Fibroblast of skin of scalp (primary cell): ENCODE measurements at places on chromosomes 4 and X.

GRCh38 chrX:103531002-103531401 is 11.7 kb upstream of the RAB40A start:
- peak; percentile 91 for DNase-seq

DNA sequence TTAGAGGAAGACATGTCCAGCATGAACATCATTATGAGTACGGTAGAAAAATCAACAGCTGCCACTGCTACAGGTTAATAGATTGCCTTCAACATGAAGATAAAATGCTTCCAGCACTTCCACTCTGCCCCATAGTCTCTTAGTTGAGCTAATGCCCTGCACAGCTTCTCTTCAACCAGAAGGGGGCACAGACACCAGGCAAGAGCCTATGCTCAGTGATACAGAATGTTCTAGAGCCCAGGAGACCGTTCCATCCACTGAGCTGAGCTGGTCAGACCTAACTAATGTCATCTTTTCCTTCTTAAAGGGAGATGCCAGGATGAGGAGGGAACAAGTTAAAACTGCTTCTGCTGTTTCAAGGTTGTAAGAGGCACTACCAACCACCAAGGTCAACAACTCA is 42.2 kb downstream of the SMIM10L2A start:
- DNase-seq: peak; percentile 2

GRCh38 chr4:13988353-13989305 is 361.1 kb upstream of the BOD1L1 start:
- peak; percentile 97 for DNase-seq

DNA sequence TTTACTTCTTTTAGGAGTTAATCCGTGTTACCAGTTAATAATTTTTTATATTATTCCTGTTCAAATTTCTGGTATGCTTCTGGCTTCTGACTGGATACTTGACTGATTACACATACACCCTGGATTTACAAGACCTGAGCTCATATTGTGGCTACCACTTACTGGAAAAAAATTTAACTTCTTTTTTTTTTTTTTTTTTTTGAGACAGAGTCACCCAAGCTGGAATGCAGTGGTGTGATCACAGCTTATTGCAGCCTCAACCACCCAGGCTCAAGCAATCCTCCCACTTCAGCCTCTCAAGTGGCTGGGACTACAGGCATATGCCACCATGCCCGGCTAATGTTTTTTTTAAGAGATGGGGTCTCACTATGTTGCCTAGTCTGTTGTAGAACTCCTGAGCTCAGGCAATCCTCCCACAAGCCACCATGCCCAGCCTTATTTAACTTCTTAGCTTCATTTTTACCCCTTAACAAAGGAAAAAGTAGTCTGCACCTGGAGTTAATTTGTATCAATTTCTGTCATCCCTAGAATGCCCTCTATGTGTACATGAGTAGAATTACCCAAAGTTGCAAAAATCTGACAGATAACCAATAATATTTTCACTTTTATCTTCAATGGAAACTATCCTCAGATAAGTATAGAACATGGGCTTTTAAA is 50.3 kb downstream of the TMEM165 start:
- peak; percentile 88 for DNase-seq

- DNase-seq: peak; percentile 66
These were observed 92.7 kb downstream of the CBLL2 start for GRCh38 chrX:22365460-22365859.

DNA sequence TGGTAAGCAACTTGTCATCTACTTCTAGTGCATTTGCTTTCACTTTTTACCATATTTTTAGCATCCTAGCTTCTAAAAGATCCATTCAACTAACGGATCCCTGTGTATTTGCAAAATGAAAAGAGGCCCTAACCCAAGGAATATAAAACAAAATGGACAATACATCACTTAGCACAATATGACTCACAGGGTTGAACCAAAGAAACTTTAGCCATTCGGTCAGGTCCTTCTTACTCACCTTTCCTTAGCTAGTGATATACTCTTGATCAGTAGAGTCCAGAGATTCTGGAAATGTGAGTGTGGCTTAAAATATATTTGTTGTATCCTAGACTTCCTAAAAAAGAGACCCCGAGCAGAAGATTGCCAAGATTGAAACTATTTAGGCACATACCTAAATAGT is 19.5 kb downstream of the TMPRSS11E start:
- no peak for DNase-seq

- DNase-seq: no peak
These were observed 369.6 kb downstream of the PCDH7 start for GRCh38 chr4:31089815-31090214.

DNA sequence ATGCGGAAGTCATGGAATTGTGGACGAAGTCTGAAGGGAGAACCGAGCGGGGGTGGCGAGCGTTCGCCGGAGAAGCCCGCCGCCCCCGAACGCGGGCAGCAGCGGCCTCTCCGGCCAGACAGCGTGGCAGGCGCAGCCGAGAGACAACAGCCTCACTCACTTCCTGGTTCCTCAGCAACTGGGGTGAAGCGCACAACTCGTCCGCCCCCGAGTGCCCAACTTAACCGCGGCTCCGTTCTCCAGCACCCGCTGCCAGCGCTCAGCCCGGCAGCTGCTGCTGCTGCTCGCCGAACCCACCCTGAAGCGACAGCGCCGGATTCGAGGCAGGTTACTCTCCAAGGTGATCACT is 68.0 kb downstream of the NOCT start:
- peak; percentile 61 for DNase-seq

- peak; percentile 63 for DNase-seq
These were observed 207.2 kb upstream of the SLIT2 start for GRCh38 chr4:20044502-20044911.

DNA sequence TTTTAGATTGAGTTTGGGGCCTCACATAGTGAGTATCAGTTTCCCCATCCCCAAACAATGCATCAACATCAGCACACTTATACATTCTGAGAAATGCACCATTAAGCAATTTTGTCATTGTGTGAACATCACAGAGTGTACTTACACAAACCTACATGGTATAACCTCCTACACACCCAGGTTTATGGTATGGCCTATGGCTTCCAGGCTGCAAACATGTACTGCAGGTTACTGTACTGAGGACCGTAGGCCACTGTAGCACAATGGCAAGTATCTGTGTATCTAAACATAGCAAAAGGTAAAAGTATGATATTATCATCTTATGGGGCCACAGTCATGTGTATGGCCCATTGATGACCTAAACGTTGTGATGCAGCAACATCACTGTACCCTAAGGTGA is 7.7 kb downstream of the IRF2 start:
- DNase-seq: no peak

- no peak for DNase-seq
These were observed 49.0 kb downstream of the STARD8 start for GRCh38 chrX:68696267-68696990.

GRCh38 chr4:73606465-73606974 is 13.7 kb downstream of the RASSF6 start:
- no peak for DNase-seq

- DNase-seq: no peak
These were observed 30.5 kb upstream of the MAGED1 start for GRCh38 chrX:51862920-51863319.

DNA sequence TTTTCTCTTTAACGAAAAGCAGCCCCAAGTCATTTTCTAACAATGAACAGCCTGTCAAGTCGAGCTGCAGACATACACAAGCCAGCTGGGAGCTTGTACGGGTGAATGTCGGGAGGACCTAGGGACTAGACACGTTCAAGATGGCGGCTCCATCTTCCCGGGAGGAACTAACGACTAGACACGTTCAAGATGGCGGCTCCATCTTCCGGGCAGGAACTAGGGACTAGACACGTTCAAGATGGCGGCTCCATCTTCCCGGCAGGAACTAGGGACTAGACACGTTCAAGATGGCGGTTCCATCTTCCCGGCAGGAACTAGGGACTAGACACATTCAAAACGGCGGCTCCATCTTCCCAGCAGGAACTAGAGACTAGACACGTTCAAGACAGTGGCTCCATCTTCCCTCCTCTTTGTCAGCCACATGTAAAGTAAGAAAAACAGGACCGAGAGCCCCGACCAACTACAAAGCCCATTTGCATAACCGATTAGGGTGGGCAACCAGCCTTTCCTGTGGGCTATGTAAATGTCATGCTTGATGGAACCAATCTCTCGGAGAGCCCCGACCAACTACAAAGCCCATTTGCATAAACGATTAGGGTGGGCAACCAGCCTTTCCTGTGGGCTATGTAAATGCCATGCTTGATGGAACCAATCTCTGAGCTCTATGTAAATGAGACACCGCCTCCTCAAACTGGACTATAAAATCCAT is 175.5 kb downstream of the DHRSX start:
- DNase-seq: peak; percentile 23

DNA sequence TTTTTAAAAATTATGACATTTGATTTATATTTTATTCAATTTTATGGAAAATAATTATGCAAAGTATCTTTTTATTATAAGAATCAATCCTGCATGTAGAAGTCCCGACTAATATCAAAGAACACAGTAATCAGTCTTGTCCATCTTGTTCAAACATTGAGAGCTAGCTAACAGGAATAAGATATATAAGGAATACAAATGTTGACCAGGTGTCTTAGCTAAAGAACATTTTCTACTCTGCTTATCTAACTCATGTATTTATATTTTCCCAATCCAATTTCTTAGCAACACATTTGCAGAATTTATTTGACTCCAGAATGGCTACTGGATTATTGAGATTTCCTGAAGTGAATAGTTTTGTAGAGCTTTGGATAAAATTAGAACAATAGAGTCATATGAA is 61.5 kb upstream of the NR3C2 start:
- DNase-seq: no peak

GRCh38 chr4:11548597-11549082 is 119.9 kb upstream of the HS3ST1 start:
- DNase-seq: no peak

DNA sequence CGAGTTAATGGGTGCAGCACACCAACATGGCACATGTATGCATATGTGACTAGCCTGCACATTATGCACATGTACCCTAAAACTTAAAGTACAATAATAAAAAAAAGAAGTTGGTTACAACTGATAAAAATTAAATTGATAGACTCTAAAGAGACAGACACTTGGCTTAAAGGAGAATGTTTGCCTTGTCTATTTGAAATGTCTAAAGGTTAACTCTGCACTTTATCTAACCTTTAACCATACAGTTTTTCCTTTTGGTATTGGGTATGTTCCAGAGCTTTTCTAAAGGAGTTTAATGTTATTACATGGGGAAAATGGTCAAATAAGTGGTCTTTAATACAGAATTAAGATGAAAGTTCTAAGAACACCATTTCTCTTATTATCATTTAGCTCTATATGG is 145.1 kb upstream of the HCCS start:
- DNase-seq: no peak
